ENCODE measurements at places on chromosomes 6 and 20.

GRCh38 chr6:44193307-44193910 lies 23.3 kb upstream of the MYMX start:
- DNase-seq, result no peak

DNA sequence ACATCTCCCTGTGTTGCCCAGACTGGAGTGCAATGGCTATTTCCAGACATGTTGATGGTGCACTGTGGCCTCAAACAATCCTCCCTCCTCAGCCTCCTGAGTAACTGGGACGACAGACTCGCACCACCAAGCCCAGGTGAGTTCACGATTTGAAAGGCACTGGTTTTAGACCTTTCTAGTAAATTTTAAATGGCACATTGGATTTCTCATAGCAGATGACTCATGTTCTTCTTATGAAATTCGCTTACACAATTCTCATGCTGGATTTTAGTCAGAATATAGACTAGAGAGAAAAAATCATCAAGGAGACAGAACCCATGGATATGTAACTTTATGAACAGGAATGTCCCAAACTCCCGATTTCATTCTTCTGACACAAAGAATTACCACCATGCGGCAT lies 18.1 kb upstream of the PXDC1 start:
- no peak for DNase-seq

DNA sequence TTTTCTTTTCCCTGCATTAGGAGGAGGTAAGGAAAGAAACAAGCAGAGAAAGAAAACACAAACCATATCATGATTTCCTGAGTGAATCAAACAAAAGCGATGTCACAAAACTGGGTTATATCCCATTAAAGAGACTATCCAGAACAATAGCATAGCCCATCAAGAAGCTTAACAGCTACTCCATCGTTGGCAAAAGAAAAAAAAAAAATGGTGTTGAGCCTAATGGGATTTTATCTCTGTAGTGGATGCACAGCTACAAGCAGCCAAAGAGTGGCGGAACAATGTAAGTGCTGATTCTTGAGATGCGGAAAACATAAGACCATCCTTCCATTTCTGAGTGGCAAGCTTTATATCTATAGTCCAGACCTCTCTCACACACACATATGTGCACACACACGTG lies 106.2 kb upstream of the NRSN1 start:
- DNase-seq, result no peak

- DNase-seq, result no peak
Measured at GRCh38 chr20:42652266-42652665, 537.4 kb downstream of the PTPRT start.

- no peak for DNase-seq
Measured at GRCh38 chr20:62134735-62135231, 8.4 kb downstream of the PSMA7 start.

DNA sequence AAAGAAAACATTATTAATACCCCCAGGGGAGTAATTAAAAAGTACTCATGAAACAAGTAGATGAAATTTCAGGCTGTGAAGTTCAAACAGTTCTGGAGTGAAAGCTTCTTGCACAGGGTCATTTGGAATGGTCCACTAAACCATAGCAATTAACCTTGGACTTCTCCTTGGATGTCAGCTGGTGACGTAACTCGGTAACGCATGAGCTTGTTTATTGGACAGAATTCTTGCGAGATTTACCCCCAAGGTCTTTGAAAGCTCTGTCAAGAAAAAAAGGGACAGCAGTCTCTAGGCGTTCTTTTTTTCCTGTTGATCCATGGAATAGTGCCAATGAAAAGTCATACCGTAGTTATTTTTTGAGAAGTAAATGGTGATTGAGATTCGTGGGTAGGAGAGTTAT lies 2.2 kb downstream of the CD83 start:
- no peak for DNase-seq

GRCh38 chr6:4363656-4364055 lies 228.3 kb upstream of the ECI2 start:
- DNase-seq, result no peak

GRCh38 chr6:125586074-125586473 lies 163.4 kb upstream of the HEY2 start:
- no peak for DNase-seq

DNA sequence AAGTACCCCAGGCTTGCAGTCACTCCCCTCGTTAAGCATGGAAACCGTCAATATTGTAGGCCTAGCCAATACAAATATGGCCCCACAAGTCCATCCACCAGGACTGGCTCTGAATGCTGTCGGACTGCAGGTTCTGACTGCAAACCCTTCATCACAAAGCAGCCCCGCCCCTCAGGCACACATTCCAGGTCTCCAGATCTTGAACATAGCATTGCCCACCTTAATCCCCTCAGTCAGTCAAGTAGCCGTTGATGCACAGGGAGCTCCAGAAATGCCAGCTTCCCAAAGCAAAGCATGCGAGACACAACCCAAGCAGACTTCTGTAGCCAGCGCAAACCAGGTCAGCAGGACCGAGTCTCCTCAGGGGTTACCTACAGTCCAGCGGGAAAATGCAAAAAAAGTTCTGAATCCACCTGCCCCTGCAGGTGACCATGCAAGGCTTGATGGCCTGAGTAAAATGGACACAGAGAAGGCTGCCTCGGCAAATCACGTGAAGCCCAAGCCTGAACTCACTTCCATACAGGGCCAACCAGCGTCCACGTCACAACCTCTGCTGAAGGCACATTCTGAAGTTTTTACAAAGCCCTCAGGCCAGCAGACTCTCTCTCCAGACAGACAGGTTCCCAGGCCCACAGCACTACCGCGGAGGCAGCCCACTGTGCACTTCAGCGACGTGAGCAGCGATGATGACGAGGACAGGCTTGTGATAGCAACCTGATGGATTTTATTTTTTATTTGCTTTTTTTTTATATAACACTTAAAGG lies 126.2 kb upstream of the EDN1 start:
- no peak for DNase-seq

GRCh38 chr20:51945177-51945576 lies 142.9 kb upstream of the SALL4 start:
- DNase-seq, result no peak

- no peak for DNase-seq
Measured at GRCh38 chr6:33740794-33741193, 5.9 kb downstream of the IP6K3 start.

GRCh38 chr6:4560221-4561077 lies 215.8 kb upstream of the CDYL start:
- DNase-seq, result no peak

- no peak for DNase-seq
Measured at GRCh38 chr20:17873410-17874270, 95.0 kb downstream of the SNX5 start.

DNA sequence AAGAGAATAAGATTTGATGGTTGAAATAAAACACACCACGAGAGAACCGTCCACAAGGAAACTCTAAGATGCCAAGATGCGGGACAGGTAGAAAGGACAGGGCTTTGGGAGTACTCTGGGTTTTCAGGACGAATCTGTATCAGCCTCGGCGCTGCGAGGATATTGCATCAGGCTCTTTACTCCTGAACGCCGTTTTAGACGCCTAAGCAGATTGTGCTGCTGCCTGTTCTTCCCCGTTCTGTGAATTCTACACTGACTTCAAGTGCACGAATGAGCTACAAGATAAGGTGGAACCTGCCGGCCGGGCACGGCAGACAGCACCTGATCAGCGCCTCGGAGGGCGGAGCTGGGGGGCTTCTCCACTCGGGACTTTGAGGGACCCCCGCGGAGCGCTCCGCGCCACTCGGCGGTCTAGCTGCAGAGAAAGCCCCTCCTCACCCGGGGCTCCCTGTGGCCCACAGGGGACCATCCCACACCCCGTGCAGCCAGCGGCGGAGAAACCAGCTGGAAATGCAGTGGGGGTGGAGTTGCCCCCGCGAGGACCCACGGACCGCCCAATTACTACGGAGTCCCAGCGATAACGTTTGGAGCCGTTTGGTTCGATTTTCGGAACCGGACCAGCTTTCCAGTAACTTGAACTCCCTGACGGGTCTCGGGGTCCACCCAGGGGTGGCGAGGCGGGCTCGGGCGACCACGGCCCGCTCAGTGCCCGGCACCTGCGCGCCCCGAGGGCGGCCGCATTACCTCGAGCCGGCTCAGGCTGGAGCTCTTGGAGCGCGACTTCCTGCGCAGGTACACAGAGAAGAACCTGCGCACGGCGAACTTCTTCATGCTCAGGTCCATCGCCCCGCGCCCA lies 646 bp downstream of the RPS6KA2 start:
- no peak for DNase-seq

DNA sequence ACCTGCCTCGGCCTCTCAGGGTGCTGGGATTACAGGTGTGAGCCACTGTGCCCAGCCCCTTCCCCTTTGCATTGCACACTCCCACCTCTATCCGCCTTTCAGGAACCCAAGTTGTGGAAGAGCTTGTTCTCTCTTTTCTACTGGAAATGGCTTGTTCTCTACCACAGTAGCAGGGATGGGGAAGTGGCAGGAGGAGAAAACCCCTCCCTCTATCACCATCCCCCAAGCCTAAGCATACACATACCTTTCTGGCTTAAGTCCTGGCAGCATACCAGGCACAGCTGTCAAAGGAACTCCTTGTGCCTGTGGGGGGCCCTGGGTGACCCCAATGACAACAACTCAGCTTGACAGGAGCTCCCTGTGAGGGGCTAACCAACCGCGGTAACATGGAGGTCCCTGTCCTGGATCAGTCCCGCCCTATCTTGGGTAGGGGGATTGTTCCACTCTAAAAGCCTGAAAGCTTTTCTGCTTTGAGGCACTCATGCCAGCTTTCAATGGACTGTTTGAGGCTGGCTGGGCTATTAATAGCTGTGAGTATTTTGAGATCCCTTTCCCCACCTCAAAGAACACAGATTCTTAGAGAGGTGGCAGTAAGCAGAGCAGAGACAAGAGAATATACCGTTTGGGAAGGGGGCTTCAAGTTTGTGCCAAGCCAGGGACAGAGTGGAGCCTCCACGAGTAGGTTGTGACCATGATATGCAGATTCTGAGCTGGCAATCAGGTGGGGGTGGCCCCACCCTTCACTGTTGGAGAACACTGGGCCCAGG lies 2.3 kb downstream of the KLHDC3 start:
- DNase-seq, result no peak

- DNase-seq, result no peak
Measured at GRCh38 chr6:13303668-13304017, 24.7 kb downstream of the TBC1D7 start.

- no peak for DNase-seq
Measured at GRCh38 chr20:43767686-43768474, 41.1 kb upstream of the GTSF1L start.

DNA sequence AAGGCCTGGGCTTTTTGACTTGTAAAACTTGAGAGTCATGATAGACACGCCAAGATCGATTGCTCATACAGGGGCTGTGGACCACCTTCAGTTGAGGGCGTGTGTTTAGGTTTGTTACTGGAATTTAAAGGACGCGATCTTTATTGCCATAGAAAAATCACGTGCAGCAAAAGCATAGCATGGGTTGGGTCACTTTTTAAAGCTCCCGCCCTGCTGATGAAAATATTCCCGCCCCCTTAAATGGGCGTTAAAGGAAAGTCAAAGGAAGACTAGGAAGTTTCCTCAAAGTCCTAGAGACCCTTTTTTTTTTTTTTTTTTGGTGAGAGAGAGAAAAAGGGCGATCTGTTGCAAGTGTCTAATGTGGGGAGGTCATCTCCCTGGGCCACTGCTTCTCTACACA lies 23.1 kb downstream of the TFAP2A start:
- DNase-seq, result no peak

DNA sequence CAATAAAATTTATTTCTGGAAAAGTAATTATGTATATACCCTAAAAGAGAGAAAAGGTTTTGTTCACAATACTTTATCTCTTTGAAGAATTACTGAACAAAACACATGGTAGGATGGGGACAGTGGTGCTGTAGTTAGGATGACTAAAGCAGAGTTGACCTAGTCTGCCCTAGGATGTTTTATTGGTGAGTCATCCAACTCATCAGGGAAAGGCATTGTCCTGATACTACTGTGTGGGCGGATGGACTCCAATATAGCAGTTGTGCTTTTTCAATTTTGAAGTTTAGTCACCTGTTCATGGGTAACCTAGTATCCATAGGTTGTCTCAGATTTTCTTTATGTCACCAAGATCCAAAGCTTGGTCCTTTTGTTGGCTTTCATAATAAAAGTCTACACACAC lies 53.3 kb upstream of the EYS start:
- DNase-seq, result no peak

GRCh38 chr6:42212442-42212841 lies 5.2 kb downstream of the MRPS10 start:
- no peak for DNase-seq

- no peak for DNase-seq
Measured at GRCh38 chr6:19842030-19842615, 5.0 kb downstream of the ID4 start.
